NCI-H1417 (cell line): ENCODE measurements at places on chromosomes 11 and 22.

GRCh38 chr11:68444566-68444965 lies 16.0 kb upstream of the PPP6R3 start:
- no peak for DNase-seq

GRCh38 chr11:67668192-67668551 lies 6.3 kb downstream of the ALDH3B2 start:
- DNase-seq = no peak

GRCh38 chr11:114098927-114099326 lies 39.4 kb downstream of the ZBTB16 start:
- peak; percentile 84 for DNase-seq

- no peak for DNase-seq
These were observed 8.7 kb upstream of the CARD18 start for GRCh38 chr11:105148241-105148640.

- DNase-seq = no peak
These were observed 54.6 kb downstream of the RPUSD4 start for GRCh38 chr11:126156814-126157213.

DNA sequence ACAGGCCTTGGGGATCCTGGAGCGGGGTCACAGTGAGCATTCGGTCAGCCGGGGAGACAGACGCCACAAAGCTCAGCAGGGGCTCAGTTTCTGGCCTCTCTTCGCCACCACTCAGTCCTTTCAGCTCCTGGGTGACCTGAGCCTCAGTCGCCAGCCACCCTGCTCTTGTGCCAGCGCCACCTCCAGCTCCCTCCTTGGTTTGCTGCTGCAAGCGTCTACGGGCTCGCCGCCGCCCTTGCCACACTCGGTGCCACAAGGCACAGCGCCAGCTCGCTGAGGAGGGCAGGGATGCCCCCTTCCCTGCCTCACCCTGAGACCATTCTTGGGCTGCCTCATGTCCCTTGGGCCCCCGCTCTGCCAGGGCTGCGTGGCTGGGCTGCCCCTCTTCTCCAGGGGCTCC lies 1.5 kb upstream of the EEF1G start:
- DNase-seq = no peak
